Head of caudate nucleus (tissue), 42 donors: ENCODE measurements at places on chromosomes 11 and 22.

- DNase-seq, result no peak
These were observed 5.4 kb upstream of the MTMR3 start for GRCh38 chr22:29877620-29878019.

DNA sequence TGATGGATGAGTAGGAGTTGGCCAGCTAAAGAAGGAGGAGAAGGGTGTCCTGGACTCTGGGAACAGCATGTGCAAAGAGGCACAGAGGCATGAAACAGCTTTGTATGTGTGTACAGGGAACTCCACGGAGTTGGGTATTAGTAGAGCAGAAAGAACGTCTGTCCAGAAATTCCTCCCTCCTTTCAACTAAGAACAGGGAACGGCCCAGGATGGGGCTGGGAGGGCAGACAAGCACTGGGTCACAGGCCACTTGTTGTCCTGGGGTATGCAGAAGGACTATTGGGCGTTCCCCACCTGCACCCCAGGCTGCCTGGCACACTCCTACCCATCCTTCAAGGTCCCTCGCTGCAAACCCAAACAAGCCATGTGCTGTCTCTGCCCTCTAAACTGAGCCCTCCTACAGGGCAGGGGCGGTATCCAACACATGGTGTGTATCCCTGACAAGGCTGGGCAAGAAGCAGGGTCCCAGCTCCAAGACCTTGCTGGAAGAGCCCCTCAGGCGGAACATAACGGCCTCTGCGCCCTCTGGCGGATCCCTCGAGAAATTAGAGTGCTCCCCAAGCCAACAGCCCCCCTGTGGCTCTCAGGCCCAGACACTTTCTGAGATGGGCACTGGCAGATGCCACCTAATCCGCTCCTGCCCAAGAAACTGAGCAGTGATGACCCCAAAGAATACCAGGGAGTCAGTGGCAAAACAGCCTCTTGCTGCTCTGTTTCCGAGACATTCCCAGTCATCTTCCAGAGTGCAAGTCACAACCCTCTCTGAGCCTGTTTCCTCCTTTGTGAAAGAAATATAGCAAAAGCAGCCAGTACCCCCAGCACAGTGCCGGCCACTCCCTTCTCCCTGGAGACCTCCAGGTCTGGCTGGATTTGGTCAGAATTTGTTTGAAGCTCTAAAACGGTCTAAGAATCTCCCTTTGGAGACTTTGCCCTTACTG is 1.6 kb upstream of the ELFN2 start:
- peak; percentile 60 for DNase-seq

DNA sequence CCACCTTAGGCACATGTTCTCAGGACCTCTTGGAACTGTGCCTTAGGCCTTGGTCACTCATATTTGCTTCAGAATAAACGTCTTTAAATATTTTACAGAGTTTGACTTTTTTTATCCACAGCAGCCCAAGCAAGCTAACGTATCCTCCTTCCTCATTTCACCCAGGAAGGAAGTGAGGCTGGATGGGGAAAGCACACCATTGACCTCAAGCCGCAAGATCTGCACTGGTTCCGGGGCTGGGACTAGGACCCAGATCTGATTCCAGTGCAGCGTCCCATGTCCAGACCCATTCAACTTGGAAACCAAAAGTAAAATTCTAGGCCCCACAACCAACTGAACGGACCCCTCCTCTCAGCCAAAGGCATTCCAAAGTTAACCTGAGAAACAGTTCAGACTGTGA is 2.4 kb upstream of the LGALS12 start:
- DNase-seq, result peak; percentile 19

- DNase-seq, result no peak
These were observed 30.8 kb downstream of the TRMU start for GRCh38 chr22:46366327-46366731.
